GM04504 (cell line): ENCODE measurements at places on chromosomes 6 and 20.
A peak's percentile ranks its signal among the peaks of the same experiment; 100 is the strongest.

DNA sequence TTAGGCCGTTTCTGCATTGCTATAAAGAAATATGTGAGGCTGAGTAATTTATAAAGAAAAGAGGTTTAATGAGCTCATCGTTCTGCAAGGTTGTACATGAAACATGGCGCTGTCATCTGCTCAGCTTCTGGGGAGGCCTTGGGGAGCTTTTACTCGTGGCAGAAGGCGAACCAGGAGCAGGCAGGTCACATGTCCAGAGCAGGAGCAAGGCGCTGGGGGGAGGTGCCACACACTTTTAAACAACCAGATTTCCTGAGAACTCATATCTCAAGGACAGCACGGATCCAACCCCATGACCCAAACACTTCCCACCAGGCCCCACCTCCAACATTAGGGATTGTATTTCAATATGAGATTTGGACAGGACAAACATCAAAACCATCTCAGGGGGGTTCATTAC lies 6.4 kb upstream of the SLC13A3 start:
- no peak for DNase-seq

DNA sequence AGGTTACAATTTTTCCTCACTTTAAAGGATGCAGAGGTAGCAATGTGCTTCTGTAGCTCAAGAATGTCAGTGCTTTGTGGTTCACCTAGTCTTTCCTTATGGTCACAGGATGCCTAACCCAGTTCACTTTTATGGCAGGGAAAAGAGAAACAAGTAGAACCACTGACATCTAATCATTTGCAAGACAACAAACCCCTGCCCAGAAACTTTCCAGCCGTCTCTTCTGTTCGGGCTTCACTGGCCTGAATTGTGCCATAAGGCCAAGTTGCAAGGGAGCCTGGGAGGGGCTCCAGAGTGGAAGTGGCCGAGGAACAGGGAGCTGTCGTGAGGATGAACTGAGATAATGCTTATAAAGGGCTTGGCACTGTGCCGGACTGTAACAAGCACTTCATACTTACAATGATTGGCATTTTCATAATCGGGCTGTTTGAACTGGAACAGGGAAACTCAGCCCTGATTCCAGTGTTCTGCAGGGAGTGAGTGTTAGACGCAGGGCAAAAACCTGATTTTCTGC lies 212.6 kb downstream of the BCAS1 start:
- DNase-seq, result no peak

- no peak for DNase-seq
These were observed 251.5 kb downstream of the DHX35 start for GRCh38 chr20:39213476-39214145.

DNA sequence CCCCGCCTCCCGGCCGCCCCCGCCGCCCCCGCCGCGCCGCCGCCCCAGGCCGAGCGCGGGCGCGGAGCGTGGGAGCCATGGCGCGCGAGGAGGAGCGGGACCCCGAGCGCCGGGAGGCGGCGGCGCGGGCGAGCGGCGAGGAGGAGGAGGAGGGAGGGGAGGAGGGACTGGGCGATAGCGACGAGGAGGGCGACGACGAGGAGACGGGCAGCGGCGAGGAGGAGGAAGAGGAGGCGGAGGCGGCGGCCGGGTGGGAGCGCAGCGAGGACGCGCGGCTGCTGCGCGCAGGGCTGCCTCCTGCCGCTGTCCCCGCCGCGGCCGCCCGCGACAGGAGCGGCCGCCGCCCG lies at the start of gene SLC24A3:
TSS of gene SLC24A3 (plus strand) at position 174 of the 347 bp plus-strand sequence.
- no peak for DNase-seq

DNA sequence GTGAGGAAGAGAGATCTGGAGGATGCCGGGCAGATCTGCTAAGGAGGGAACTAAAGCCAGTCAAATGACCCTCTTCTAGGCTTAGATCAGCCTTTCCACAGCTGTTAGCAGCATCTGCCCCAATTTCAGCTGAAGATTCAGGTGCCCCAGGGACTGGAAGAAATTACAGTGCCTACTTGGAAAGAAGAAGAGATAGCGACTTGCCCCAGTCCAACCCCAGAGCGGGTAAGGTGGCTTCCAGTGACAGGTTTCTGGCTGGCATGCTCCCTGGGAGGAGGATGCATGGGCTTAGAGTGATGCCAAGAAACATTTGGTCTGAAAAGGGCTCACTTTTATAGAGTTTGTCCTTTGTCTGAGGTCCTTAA lies 620 bp downstream of the TJAP1 start:
- no peak for DNase-seq

DNA sequence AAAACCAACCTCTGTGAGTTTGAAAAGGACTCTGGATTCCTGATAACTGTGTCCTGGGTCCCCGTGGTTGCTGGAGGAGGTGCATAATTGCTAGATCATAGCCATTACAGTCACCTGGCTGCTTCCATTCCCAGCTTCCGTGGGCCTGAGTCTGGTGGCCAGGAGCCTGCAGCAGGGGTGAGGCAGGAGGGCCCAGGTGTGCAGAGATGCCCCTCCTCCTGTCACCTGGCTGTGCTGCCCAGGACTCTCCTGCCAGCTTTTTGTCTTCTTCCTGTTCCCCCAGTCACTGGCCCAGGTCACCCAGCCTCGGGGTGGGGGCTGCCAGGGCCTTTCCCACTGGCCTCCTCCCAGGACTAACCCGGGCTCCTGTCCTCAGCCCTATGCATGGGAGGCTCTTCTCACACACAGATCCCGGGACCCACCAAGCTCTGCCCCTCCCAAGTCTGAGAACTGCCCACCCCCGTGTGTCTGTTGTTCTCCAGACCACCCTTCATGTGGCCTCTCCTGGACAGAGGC lies 30.0 kb downstream of the RAET1L start:
- no peak for DNase-seq

- DNase-seq, result no peak
These were observed 509.4 kb downstream of the KIF16B start for GRCh38 chr20:16063881-16064280.

GRCh38 chr6:96460052-96460700 lies 61.4 kb upstream of the UFL1 start:
- DNase-seq, result no peak

DNA sequence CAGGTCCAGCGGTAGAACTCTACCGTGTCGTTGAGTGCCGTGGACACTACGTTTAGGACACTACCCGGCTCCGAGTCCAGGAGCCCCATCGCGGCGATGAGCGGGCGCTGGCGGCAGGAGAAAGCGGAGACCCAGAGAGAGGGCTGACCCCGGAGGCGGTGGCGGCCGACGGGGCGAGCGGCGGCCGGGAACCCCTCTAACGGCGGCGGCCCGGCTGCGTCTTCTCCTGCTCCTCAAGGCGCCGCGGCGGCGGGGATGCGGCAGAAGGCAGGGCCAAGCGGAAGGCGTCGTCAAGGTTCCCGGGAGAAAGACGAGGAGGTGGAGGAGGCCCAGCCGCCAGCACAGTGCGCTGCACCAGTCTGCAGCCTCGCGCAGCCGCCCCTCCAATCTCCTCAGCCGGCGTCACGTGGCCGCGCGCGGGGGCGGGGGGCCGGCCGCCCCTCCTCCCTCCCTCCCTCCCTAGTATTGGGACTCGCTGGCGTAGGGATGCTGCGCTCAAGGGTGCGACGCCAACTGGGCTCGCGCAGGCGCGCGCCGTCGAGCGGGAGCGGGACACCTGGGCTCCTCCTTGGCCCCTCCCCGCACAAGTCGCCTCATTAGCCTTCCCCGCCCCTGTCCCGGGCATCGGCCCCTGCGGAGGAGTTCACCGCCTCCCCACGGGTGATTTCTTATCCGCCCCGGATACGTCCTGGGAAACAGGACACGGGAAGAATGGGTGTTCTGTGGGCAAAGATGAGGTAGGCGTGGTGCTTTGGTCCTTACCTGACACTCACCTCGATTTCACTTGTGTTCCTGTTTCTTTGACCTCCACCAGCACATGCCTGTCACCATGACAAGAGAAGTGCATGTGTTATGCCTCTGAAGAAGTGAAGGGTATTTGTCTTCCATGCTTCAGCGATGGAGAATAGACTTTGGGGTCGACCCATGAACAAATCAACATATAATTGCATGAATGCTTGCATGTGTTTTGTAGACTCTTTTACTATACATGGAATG lies at the start of gene ELOVL4:
TSS of gene ELOVL4 (minus strand) at position 363 of the 996 bp plus-strand sequence. CDS start at position 89, 274 bp downstream.
- DNase-seq, result peak; percentile 51

DNA sequence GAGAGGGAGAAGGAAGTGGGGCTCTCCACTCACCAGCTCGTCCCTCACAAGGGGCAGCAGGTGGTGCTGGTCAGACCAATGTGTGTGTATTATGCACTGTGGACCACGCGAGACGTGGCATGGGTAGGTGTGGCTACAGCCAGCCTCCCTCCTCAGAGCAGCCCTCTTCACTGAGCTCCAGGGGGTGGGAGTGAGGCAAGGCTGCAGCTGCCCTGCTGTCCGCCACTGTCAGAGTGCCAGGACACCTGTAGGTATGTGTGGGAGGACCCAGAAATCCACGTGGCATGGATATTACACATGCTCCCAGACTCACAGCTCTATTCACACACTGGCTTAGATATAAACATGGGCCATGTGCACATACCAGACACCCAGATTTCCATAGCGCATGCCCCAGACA lies 90.3 kb downstream of the VEGFA start:
- no peak for DNase-seq

GRCh38 chr6:90295854-90296340 lies 746 bp downstream of the BACH2 start:
- DNase-seq, result no peak

- no peak for DNase-seq
These were observed 28.4 kb upstream of the ARMH2 start for GRCh38 chr6:24827162-24827561.

- no peak for DNase-seq
These were observed 62.3 kb upstream of the TBC1D7 start for GRCh38 chr6:13390658-13391057.

DNA sequence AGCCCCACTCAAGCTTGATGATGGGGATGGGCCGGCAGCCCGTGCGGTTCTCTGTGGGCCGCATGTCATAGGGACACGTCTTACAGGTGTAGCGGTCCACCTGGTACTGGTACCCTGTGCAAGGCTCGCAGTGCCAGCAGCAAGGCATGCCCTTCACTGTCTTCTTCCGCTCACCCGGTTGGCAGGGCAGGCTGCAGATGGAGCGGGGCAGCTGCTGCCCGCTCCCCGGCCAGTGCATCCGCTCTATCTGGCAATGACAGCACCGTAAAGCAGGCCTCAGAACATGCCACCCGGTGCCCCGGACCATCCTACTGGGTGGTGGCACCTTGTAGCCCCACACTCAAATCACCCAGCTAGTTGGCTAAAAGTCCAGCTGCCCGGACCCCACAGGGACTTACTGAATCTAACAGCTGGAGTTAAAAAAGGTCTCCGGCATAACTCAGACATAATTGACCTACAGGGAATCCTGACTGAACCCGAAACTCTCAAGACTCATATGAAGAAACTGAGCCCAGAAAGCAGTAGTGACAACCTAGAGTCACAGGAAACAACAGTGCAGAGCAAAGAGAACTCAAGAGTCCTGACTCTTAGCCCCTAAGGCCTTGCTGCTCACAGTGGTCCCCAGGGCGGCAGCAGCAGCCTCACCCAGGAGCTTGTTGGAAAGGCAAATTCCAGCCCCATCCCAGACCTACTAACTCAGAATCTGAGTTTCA lies 109.4 kb downstream of the GRM4 start:
- no peak for DNase-seq

DNA sequence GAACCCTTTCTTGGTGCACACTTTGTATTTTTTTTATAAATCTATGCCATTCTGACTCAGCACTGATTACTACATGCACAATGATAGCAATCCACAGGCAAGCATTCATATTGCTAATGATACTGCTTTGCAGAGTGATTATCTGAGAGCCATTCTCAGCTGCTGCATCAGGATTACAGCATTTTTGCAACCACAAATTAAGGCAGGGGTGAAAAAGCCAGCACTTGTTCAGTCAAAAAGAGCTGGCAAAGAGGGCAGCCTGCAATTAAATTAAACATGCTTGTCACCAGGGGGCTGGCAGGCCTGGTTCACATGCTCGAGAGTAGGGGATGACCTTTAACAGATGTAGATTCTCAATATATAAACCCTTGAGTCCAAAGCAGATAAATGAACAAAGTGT lies 40.7 kb upstream of the SLC17A4 start:
- DNase-seq, result no peak

GRCh38 chr6:125714441-125715090 lies 34.9 kb upstream of the HEY2 start:
- DNase-seq, result no peak

- no peak for DNase-seq
These were observed 2.9 kb downstream of the COL20A1 start for GRCh38 chr20:63295846-63296245.

DNA sequence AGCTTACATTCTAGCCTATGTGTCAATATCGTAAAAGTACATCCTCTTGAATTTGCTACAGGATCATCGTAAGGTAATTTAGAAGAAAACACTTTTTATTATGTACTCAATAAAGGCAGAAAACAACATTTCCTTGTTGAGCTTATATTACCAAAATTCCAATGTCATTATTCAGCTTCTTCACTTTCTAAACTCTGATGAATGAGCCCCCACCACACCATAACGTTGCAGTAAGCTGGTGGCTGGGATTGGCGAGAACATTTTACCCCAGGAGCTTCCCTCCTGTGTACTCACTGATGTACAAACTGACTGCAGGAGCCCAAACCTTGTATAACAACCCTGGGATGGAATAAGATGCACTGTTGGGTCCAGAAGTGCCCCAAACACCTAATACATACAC lies 238.1 kb upstream of the MARCKS start:
- DNase-seq, result no peak

- no peak for DNase-seq
These were observed at the start of gene UBD for GRCh38 chr6:29559524-29560287. UBD (minus strand) TSS chr6:29559732; CDS start chr6:29559701, 31 bp downstream.

- no peak for DNase-seq
These were observed 1.7 kb downstream of the IP6K3 start for GRCh38 chr6:33744895-33745546.

DNA sequence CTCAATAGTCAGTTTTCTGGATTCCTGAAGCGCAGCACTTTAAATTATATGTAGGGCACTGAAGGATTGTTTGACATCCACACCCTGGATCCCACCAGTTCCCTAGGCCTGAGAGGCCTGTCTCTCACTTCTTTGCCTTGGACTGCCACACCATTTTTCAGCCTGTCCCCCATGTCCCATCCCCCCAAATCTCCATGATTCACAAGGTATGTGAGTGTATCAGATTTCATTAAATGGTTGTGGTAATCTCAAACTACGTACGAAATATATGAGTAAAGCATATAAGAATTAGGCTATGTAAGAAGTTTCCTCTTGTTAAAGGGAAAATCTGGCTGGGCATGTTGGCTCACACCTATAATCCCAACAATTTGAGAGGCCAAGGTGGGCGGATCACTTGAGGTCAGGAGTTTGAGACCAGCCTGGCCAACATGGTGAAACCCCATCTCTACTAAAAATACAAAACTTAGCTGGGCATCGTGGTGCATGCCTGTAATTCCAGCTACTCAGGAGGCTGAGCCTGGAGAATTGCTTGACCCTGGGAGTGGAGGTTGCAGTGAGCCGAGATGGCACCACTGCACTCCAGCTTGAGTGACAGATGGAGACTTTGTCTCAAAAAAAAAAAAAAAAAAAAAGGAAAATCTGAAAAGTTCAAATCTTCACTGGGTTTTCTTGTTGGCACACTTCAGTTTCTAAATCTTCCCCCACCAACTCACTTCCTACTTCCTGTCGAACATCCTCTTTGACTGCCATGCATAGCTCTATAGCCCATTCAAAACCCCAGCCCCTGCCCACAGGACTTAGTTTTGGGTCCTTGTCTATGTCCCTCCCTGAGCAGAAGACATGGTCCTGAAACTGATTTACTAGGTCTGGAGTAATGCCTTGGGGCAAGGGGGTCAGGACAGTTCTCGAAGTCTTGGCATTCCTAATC lies 97.3 kb upstream of the SHLD1 start:
- no peak for DNase-seq
